ENCODE measurements at places on chromosomes 2 and 18.
A peak's percentile ranks its signal among the peaks of the same experiment; 100 is the strongest.

DNA sequence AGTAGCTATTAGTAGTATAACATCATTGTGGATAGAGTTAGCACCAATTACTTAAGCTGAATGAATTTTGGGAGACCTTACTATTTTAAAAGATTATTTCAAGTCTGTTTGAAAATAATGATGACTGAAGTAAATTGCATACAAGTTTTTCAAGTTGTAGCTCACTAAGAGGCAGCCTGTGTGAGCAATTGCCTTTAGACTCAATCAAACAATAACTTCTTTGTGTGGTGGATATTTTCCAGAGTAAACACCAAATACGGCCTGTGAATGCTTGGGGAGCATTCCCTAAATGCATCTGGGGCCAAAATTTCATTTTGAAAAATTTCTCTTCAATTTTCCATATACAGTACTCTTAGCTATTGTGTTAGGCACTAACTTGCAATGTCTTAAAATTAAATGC lies 7.9 kb downstream of the SERPINB12 start:
- no peak for DNase-seq

GRCh38 chr2:11152591-11152990 lies 2.7 kb upstream of the SLC66A3 start:
- DNase-seq: no peak

- DNase-seq: no peak
These were observed 72.5 kb downstream of the NCAPH start for GRCh38 chr2:96407919-96408550.

GRCh38 chr2:190655570-190655969 lies 6.7 kb downstream of the NAB1 start:
- DNase-seq: no peak

DNA sequence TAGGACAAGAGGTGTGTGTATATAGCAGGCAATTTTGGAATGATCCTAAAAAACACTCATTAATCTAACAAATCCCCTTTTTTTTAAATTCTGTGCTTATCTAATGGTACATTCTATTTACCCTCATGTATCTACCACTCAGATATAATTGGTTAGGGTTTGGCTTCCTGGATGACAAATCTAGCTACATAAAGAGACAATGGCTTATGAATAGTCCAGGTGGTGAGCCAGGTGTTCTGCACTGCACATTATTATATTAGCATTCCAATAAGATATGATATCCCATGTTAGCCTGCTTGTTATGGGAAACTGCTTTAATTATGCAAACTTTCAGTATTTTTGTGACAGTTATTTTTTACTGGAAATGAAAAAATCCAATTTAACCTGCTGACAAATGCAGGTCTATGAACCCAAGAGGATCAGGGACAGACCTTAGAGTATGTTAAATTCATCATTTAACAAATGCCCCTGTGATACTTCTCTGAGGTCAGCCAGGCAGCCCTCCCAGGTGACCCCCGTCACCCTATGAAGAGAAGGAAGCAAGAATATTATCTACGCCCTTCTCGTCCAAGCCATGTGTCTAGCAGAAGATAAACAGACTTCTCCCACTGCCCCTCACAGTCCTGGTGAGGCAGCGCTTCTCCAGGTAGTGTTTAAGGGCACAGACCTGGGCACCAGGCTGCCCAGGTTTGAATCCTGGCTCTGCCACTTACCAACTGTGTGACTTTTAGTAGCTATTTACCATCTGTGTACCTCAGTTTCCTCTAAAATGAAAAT lies 83.0 kb downstream of the ADD2 start:
- DNase-seq: no peak

- no peak for DNase-seq
These were observed 168.7 kb upstream of the HDAC4 start for GRCh38 chr2:239569401-239570090.

DNA sequence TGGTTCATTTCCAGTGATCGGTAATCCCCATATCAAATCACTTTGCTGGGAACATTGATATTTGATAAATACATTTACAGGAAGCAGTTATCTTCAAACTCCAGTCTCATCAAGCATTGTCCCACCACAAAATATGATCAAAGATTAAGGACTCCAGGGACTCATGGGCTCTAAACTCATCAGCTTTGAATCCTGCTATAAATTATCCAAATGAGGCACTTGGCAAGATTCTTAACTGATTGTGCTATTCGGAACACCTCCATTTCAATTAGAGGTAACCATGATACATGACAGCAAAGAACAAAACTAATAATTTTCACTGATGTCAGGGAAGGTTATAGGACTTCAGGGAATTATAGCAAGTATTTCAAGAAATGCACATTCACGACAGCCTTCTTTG lies 1088.1 kb upstream of the PIK3C3 start:
- no peak for DNase-seq

DNA sequence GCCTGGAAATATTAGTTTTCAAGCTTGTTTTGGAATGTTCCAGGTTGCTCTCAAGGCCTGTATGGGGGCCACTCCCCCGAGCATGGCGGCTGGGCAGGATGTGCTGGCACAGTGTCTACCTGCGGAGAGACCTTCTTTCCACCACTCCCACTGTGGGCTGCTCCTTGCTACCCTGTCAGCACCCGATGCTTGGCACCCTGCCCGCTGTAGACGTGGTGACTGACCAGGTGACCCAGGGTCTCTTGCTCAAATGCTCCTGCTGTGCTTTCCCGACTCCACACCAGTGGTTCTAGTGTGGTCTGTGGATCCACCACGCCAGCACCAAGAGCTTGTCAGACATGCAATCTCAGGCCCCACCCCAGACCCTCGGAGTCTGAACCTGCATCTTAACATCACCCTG lies 213.3 kb downstream of the SH3BP4 start:
- DNase-seq: no peak

DNA sequence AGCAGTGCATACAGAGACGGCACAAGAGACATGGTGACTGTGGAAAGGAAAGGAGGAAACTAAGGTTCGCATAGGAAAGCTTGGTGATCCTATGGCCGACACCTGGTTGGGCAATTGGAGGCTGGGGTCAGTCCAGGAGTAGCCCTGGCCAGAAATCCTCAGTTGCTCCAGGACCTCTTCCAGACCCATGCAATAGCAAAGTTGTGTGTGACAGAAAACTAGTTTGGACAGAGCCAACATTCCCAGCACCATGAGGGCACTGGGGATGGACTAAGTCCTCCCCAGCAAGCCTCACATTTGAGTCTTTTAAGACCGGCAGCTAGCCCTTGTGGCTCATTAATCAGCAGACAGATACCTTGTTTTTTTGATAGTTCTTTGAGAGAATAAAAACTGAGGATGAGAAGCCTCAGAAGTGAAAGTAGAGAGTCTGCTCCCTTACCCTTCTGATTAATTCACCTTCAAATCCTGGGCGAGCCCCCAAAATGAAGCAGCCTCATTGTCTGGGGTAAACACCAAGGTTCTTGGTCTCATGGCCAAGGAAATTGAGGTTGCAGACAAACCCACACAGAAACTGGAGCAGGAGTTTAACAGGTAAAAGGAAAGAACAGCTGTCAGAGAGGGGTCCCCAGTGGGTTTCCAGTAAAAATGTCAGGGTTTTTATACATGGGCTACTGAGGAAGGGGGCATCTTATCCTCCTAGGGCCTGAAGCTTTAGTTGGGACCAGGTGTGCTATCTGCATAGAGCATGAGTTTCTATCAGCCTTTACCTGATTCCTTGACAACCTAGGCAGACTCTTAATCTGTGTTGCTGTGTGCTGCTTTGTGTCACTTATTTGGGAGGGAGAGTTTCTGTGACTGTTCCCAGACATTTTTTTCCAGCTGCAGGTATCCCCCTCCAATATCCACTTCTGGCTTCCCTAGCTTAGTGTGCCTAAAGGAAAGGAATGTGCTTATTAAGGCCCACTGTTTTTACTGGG lies 39.1 kb downstream of the STK17B start:
- DNase-seq: peak; percentile 31

- DNase-seq: no peak
These were observed 472.0 kb downstream of the DCDC2C start for GRCh38 chr2:4175343-4175742.

GRCh38 chr2:907706-908105 lies 42.9 kb upstream of the SNTG2 start:
- DNase-seq: no peak

DNA sequence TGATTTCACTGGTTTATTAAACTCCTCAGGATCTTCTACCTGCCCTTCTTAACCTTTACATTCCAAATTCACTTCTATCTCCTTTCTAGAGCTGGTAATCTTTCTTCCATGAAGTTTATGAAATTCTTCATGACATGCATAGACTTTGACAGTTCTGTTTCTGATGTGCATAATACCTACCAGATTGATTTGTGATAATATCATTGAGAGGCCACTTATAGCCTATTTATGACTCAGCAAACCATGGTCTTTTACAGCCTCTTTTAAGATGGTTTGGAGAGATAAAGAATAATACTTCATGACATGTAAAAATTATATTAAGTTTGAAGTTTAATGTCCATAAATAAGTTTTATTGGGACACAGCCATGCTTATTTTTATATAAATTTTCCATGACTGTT lies 14.0 kb downstream of the SCN2A start:
- no peak for DNase-seq

DNA sequence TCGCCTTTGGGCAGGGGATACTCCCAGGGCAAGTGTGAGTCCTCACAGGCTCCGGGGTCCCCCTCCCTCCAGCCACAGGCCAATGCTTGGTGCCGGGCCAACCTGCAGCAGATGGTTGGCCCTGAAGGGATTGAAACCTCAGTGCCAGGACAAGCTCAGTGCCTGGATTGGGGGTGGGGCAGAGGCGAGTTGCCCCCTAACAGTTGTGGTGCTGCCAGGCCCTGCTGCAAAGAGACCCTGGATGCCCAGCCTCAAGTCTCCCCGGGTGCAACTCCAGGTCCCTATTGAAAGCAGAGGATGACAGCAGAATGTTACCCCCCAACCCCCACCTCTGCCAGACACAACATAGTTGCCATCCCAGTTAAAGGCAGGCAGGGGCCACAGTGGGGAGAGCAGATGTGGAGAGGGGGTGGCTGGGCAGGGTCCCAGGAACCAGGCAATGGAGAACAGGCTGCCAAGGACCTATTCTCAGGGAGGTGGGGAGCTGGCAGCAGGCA lies 9.5 kb upstream of the RNF103 start:
- DNase-seq: no peak

GRCh38 chr2:122927197-122927596 lies 1097.9 kb upstream of the CNTNAP5 start:
- no peak for DNase-seq

DNA sequence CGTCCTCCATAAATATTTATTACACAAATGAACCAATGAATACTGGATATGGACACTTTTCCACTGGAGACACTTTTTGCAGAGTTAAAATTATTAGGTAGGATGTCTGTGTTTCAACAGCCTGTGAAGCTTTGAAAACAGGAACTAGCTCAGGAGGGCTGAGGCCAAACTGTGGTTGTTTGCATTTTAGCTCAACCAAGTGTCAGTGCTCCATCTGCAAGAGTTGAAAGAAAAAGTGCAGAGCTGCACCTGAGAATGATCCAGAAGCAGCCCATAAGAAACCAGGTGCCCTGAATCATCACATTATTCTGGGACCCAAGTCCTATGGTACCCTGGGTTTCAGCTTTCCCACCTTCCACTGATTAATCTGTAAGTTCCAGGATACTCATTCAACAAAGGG lies 180.4 kb downstream of the TRIB2 start:
- DNase-seq: no peak

GRCh38 chr2:162029287-162029901 lies 44.6 kb downstream of the DPP4 start:
- no peak for DNase-seq

DNA sequence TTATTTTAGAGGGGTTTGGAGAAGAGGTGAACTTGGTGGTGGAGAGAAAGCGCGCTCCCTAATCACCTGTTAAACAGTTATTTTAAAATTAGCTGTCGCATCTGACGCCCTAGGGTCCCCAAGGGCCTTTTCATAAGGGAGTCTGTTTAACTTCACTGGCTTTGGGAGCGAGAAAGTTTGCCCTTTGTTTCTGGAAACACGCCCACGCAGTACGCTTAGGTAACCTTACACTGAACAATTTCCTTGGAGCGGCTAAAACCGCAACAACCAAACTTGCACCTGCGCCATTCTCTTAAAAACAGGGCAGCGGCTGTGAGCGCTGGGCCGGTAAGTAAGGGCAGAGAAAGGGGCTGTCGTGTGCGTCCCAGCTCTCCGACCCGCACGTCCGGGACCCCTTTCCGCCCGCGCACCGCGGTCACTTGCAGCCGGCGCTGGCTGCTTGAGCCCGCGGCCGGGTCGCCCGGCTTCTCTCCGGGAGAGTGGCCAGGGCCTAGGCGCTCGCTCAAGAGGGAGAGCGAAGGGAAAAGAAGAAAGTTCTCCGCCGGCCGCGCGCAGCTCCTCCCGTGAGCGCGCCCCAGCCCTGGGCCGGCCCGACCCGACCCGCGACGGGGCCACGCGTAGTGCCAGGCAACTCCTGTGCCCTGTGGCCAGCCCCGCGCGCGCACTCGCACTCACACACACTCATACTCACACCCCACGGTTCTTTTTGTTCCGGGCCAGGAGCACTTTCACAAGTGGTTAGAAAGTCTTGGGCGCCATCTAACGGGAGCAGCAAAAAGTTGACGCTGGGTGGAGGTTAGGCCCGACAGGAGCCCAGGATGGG lies 19.2 kb downstream of the POU3F3 start:
- DNase-seq: no peak

- no peak for DNase-seq
These were observed 23.0 kb downstream of the RTP5 start for GRCh38 chr2:241892299-241893137.

DNA sequence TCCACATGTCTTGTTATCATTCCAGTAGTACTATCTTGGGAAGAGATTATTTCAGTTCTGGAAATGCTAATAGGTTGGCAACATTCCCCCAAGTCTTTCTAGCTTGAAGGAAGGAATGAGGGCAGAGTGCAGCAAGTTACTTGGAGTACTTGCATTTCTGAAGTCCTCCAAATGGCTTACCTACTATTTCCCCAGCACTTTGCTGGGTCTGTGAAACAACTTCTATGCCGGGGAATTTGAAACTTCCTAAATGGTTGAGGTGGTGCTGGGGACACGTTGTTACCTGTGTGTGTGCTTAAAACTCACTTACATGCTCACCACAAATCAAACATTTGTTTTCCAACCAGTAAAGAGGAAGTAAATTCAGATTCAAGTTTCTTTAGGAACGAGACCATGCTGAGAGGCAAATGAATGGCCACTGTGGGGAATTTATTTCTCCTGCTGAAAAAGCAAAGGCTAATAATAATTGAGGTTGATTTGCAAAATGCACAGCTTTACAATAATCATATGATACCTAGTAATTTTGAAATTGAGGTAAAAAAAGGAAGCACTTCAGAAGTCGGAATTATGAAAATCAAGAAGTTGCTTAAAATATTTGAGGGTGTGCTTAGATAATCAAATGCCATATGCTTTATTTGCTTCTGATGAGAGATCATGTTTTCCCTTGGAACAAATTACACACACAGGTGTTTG lies 1167.7 kb upstream of the ZEB2 start:
- no peak for DNase-seq

DNA sequence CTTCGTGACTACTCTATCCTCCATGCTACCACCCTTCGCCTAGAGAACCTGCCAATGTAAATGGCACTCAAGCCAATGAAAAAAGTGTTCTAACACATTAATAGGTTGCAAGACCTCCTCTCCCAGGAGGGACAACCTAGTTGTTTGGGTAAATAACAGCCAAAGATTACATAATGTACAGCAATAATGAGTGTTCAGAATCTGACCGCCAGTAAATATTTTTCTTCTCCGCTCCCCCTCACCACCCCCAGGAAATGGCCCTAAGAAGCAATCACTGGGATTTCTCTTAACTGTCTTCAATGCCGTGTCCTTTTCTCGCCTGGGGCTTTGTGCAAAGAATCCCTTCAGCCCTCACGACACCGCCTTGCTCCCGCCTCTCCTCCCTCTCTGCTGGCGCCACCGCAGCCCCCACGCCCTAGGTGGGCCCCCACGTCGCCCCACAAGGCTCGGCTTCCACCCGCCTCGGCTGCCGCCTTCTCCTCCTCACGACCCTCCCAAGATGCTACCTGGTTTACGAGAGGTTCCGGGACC lies 458 bp downstream of the HYCC2 start:
- no peak for DNase-seq
